ENCODE measurements at places on chromosomes 2 and 18.

DNA sequence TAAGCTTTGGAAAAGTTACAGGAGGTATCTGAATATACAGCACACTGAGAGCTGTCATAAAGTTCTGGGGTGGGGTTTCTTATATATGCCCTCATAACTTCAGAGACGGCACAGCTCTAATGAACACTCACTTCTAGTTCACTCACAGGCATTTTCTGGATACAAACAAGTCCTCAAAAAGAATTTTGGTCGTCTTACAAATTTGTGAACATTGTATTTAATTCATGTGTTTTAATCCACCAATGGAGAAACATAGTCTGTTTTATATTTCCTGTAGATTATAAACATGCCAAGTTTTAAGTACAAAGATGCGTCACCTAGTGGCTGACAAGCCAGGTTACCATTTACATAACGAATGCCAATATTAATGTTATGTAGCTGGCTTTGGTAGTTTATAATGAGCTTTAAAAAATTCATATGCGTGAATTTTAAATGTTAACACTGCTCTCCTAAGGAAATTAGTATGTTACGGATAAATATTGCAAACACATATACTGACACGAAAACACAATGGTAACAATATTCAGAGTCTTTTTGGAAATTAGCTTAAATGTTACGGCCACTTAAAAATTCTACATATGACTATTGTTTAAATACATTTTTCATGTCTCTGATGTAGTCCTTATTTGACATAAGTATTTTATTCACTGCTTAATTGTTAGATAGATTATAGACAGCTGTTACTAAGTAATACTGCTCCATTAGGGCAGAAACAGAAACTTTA, 2.5 kb downstream of the COL3A1 start:
- no peak for DNase-seq

DNA sequence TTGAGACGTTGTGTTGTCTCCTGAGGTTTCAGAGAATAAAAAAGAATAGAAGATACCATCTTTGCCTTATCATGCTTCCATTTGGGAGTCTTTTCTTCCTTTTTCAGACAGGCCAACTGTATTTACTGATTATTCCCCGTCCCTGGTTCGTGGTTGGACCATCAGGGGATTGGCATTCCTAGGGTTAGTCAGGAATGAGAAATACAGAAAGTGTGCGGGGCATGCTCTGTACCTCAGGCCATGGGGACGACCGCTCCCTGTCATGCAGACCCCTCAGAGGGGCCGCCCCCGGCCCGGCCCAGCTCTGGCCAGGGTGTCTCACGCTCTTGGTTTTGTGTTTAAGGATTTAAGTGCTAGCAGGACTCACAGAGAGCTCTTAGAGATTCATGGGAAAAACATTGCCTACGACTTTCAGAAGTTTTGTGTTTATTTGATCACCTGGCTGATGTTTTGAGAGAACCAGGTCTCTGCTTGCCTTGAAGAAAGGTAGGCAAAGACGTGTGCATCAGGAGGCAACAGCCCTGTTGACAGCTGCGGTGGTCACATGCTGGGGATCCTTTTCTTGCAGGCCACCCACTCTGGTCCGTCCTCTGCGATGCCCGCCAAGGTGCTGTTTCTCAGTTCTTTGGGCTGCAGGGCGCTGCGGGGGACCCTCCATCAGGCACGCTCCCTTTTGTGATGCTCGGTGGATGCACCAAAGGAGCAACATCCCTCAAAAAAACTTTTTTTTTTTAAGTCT, 317.8 kb downstream of the AGAP1 start:
- DNase-seq = no peak

- DNase-seq = peak; percentile 49
Measured at GRCh38 chr2:167192833-167193232, 304.6 kb downstream of the XIRP2 start.

- no peak for DNase-seq
Measured at GRCh38 chr18:7479756-7480155, 87.4 kb upstream of the PTPRM start.

GRCh38 chr2:212777020-212777491, 238.5 kb upstream of the ERBB4 start:
- DNase-seq = no peak

Measured in AG04450 (cell line).